ENCODE measurements at places on chromosomes 12 and 14.

GRCh38 chr12:193261-193660, 20.7 kb downstream of the SLC6A12 start:
- no peak for DNase-seq

DNA sequence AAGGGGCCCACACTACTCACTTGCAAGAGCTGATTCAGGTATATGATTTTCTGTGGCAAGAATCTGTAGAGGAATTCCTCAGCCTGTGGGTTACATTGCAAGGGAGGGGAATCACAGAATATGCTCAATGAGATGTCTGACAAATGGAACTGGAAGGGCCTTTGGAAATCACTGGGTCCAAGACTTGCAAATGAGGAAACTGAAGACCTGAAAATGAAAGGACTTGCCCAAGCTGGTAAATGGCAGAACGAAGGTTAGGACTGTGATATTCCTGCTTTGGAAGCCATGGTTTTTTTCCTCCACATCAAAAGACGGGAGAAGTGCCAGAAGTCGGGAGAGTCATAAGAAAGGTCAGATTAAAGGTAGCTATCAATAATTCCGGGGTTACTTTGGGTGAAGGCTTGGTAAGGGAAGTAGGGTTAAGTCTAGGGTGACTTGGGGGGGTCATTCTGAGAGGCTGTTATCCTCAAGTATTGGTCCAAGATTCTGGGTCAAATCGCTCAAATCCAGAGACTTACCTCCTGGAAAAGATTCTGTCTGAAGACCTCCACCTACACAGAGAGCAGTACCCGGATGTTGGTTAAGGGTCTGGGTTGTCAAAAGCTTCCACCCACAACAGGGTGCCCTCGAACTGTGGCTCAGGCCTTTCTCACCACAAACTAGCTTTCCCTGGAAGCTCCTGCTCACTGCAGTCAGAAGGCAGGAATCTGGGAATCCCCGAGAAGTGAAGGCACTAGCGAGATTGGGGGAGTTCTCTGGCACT, 539 bp downstream of the PSME2 start:
- DNase-seq = no peak

DNA sequence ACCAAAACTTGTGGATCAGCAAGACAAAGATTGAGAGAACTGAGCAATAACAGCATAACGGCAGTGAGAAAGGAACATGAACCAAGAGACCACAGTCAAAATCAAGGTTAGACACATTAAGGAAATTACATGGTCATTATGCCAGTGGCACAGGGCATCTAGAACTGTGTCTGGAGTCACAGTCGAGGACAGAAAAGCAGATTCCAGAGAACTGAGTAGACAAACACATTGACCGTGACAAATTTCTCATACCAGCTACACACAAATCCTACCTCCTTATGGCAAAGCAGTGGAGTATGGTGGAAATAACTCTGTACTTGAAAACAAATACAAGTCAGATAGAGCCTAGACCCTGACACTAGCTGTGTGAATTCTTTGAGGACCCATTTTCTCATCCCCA, 367.3 kb downstream of the DUSP6 start:
- DNase-seq = no peak

DNA sequence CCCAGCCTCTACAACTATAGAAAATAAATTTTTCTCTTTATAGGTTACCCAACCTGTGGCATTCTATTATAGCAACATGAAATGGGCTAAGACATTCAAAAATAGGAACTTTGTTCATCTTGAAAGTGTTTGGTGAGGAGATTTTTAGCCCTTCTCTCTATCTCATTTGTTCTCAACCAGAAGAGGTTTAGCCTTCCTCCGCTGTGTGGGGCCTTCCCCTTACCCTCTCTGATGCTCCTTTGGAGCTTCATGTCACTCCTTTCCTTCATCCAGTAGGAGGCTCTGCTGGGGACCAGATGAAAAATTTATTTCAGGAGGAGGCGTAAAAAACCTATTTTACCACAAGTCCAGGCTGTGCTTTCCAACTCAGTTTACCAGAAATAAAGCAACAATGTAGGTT, 94.1 kb downstream of the RTN1 start:
- no peak for DNase-seq
